ENCODE measurements at places on chromosomes 1 and 21.

DNA sequence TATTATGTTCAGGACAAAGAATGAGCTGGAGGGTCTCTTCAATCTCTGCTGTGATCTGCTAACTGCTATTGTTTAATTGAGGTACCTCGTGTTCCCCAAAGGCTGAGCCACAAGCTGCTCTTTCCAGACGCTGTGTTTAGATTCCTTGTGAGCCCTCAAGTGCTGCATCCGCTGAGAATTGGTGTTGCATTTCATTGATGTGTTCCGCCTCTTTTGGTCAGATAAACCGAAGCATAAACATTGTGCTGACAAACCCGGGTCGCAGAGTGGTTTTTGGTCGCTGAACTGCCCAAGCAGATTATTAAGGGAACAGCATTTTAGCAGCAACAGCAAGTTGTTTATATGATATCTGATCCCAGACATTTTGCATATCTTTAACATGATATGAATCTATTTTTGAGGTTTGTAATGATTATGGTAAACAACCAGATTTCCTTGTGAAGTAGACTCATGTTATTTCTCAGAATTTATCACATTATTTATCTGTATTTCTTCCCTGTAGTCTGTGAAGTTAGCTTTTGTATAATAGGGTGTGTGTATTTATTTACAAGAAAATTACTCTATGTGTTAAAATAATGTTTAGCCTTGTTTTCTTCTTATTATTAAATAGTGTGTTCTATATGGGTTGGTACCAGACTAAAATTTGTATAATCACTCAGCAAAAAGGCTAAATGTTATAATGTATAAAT is 217.2 kb upstream of the C1orf105 start:
- DNase-seq: no peak

DNA sequence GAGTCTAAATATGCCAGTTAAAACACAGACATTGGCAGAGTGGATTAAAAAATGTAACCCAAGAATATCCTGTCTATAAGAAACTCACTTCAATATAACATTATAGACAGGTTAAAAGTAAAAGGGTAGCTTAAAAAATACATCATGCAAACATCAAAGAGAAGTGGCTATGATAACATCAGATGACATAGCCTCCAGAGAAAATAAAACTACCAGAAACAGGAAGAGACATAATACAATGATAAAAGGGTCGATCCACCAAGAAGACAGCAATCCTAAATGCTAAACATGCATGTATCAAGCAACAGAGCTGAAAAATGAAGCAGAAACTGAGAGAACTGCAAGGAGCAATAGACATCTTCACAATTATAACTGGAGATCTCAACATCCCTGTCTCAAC is 190.2 kb upstream of the NR5A2 start:
- no peak for DNase-seq

DNA sequence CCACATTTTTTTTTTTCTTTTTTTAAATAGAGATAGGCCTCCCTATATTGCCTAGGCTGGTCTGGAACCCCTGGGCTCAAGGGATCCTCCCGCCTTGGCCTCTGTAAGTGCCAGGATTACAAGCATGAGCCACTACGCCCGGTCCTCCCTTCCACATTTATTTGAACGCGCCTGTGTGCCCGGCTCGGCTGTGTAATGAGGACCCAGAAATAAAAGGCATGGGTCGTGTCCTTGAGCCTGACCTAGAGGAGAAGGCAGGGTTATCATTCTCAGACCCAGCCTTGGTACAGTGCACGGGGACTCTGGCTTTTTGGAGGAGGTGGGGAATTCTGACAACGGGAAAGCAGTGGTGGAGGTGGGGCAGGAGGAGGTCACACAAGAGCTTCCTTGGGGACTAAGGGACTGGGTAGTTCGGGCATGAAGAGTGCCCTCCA is 841 bp downstream of the CENPF start:
- DNase-seq: peak; percentile 44

DNA sequence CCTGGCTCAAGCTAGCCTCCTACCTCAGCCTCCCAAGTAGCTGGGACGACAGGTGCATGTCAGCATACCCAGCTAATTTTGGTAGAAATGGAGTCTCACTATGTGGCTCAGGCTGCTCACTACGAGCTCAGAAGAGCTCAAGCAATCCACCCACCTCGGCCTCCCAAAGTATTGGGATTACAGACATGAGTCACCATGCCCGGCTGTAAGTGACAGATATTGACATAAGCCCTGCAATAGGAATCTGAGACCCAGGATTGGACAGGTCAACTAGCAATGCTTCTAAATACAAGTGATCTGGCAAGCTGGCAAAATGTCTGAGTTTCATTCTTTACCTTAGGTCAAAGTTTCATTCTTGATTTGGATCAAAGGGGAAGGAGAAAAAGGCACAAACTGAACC is 40.5 kb upstream of the H6PD start:
- DNase-seq: peak; percentile 28

- DNase-seq: no peak
Observed at GRCh38 chr1:84913555-84913892, 20.5 kb upstream of the LPAR3 start.

- no peak for DNase-seq
Observed at GRCh38 chr1:46081206-46081605, 51.2 kb downstream of the PIK3R3 start.

- DNase-seq: no peak
Observed at GRCh38 chr1:204714861-204715511, 29.4 kb upstream of the LRRN2 start.

- no peak for DNase-seq
Observed at GRCh38 chr1:202229376-202229775, 35.8 kb downstream of the LGR6 start.

DNA sequence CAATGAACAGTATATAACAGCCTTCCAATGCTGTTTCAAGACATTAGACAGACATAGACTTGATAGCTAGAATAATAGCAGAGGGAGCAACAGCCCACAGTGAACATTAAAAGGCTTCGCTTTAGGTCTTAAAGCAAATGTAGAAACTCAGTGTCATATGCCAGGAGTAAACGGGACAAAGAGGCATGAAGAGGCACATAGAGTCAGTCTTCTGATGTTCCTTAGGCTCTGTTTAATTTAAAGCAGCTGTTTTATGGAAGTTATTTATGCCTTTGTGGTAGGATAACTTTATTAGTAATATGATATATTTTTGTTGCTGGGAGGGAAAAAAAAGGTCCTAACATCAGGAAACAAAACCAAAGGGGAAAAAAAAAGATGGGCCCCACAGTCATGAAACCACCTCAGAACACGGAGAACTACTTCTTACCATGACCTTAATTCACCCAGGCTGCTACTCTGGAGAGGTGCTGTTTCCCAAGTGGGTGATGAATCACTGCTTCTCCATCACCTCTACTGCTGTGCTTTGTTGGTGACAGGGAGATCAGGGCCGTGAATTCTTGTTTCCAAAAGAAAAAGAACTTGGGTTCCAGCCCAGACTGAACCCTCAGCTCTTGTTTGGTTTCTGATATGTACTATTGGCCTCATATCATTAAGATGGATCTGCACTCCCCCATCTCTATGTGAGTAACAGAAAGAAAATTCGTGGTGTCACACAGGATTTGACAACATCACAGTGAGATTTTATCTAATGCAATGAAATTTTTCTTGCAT is 616.9 kb downstream of the KIF26B start:
- no peak for DNase-seq

- no peak for DNase-seq
Observed at GRCh38 chr1:9850442-9851162, 26.8 kb upstream of the CLSTN1 start.

- peak; percentile 18 for DNase-seq
Observed at GRCh38 chr21:45460611-45461368, 55.8 kb downstream of the COL18A1 start.

GRCh38 chr1:85818371-85818770 is 110.1 kb upstream of the ZNHIT6 start:
- DNase-seq: no peak

DNA sequence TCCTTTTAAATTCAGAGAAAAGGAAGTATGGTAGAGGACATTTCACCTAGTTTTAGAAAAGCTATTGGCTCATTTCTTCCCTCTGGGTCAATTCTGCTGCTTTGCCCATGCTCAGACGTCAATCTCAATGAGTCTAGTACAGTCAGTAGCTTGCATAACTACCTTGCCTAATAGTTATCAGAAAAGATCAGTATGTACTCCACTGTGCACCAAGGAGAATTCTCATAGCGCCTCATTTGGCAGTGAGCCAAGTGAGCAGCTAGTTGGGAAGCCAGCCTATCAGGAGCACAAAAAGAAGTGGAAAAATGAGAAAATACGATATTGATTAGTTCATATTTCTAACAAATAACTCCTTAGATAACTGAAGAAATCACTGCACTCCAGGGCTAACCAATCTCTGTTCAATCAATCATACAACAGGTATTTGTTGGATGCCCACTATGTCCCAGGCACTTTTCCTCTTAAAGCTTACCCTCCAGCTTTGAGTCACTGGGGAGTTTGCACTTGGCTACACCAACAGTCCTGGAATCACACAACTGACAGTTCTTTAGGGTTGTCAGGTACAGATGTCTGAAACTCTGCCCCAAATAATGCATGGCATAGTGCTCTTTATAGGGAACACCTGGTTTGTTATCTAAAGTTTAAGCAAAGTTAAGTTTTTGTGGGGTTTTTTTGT is 50.2 kb downstream of the PRDX6 start:
- peak; percentile 3 for DNase-seq

GRCh38 chr1:10852018-10852417 is 55.6 kb upstream of the CASZ1 start:
- no peak for DNase-seq

DNA sequence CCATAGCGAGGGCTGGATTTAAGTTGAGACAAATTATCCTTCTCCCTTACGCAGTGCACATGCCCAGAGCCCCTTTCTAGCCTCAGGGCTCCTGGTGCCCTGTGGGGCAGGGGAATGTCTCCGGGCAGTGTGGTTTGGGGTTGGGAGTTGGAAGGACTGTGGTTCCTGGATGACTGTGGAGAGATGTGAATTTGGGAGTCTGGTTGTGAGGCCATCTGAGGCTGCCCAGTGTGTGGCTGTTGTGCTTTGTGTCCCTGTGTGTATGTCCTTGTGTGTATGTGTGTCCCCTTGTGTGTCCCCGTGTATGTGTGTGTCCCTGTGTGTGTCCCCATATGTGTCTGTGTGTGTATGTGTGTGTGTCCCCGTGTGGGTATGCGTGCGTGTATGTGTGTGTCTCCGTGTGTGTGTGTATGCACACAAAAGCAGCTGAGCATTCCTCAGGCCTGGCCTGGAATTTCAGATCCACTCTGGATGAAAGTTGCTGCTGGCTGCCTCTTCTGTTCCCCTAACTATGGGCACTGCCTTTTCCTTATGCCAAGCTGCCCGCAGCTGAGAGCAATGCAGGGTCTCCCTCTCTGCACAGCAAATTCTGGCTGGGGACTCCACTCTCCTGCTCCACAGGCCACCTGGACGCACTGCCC is 65.4 kb downstream of the UBIAD1 start:
- no peak for DNase-seq

DNA sequence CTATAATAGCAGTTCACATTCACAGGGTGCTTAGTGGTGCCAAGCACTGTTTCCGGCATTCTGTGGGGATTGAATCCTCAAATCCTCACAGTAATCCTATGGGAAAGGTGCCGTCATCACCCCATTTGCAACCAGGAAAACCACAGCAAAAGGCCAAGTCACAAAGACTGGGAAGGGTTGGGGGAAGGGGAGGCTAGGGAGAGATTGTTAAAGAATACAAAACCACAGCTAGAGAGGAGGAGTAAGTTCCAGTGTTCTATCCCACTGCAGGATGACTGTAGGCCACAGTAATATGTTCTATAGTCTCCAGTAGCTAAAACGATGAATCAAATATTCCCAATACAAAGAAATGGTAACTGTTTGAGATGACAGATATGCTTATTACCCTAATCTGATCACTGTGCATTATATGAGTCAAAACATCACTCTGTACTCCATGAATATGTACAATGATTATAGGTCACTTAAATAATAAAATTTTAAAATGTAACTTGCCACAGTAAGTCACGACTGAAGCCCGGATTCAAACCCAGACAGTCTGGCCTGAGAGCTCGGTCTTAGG is 256.8 kb downstream of the TOMM20 start:
- DNase-seq: no peak

GRCh38 chr21:19908390-19908789 is 1089.8 kb upstream of the NCAM2 start:
- DNase-seq: no peak

GRCh38 chr1:96346719-96347118 is 374.9 kb upstream of the PTBP2 start:
- DNase-seq: no peak

GRCh38 chr1:50604580-50604979 is 181.3 kb upstream of the DMRTA2 start:
- DNase-seq: no peak

- no peak for DNase-seq
Observed at GRCh38 chr1:181548497-181548896, 65.2 kb downstream of the CACNA1E start.

- DNase-seq: no peak
Observed at GRCh38 chr1:3413975-3414710, 40.3 kb upstream of the ARHGEF16 start.

DNA sequence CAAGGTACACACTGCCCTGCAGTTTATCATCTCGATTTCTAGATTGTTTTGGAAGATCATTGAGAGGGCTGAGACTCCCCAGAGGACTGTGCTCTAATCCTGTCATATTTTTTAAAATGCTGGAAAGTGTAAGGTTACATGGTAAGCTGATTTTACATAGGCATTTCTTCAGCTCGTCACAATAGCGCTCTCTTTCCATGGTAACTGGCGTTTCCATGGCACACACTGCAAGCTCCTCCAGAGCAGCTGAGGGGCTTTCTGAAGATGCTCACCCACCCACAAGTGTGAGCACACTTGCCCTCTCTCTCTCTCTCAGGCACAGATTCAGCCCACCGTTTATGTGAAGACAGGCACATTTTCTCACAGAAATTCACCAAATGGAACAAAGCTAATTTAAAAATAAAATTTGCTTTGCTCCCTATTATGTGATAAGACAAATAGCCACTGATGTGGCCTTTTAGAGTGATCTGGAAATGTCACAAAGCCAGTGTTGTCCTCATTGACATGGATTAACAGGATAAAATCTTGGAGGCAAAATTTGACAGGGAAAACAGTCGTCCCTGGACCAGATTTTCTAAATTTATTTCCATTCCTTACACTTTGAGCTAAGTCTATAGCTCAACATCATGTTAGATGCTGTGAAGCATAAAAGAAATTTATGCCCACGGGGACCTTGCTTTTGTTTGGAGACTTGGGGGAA is 421.5 kb downstream of the RWDD3 start:
- DNase-seq: no peak

GRCh38 chr1:107704911-107705310 is 260.1 kb downstream of the VAV3 start:
- no peak for DNase-seq

DNA sequence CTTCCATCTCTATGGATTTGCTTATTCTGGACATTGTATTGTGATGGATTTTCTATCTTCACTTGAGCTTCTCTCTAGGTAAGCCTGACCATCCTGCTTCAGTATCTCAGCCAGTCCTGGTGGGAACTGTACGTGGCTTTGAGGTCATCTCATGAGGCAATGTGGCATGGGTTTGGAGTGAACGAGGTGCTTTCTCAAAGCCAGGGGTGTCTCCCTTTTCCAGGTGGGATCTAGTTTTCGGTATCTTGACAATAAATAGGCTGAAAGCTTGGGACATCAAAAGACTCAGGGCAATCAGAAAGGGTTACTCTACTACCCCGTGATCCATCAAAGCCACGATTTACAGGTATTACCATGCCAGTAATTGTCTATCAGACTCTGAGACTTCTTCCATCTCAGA is 40.8 kb downstream of the AZIN2 start:
- no peak for DNase-seq

GRCh38 chr1:84997667-84998600 is 1.0 kb upstream of the MCOLN2 start:
- no peak for DNase-seq

Data from RKO (cell line).